ENCODE measurements at places on chromosomes 3 and 15.

GRCh38 chr3:59251869-59252268 is 202.0 kb upstream of the CFAP20DC start:
- no peak for DNase-seq

DNA sequence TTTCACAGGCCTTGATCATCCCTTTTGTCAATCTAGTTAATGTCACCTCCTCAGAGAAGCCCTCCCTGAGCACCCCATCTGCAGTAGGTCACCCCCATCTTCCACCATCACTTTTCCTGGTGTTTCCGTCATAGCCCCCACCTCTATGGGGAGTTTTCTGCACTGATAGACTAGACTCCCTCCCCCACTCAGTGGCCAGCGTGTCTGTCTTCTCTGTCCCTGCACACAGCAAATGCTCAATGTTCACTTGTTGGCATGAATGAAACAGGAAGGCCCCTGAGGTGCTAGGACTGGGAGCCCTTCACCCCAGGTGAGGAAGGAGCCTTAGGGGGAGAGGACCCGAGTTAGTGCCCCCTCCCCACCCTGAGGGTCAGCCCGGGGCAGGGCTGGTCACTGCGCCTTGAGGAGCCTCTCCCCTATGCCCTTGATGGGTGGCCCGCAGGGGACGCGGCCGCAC is 15.8 kb upstream of the FANCD2 start:
- DNase-seq = no peak

DNA sequence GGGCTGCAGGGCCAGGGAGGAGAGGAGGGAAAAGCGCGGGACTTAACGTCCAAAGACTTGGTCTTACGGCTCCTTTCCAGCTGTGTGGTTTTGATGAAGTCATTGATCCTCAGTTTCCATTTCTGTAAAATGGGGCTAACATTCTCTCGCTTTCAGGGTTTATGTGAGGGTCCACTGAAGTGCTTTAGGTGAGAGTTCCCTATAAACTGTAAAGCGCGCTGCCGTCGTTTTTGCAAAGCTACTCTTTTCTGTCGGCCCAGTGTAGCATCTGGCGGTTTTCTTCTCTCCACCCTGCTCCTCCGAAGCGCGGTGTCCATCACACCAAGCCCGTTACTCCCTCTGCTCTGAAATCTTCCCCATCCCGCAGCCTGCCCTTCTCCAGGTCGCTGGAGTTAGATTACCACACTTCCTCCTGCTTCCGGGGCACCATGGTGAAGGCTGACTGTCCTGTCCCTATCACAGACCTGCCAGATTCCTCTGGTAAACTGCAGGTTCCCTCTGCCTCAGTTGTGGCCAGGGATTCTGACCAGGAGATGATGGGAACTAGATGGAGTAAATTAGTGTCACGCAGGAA is 702 bp upstream of the DNAJC17 start:
- DNase-seq = no peak

- no peak for DNase-seq
Measured at GRCh38 chr15:73959012-73959581, 32.8 kb downstream of the LOXL1 start.

DNA sequence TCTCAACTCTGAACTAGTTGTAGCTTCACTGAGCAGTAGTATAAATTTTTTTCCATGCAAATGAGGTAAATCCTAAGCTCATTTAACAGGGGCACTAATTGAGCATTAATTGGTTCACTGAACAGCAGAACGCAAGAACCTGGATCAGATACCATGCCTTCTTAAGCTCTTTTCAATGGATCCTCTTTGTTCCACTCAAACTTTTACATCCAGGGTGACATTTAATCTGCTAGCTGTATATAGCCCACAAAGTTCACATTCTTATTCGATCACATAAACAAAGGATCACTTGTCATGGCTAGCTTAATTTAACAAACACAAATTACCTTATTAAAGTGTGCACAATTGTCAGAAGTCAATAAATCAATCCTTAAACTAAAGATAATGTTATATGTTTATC is 281.6 kb downstream of the CNTN6 start:
- no peak for DNase-seq

DNA sequence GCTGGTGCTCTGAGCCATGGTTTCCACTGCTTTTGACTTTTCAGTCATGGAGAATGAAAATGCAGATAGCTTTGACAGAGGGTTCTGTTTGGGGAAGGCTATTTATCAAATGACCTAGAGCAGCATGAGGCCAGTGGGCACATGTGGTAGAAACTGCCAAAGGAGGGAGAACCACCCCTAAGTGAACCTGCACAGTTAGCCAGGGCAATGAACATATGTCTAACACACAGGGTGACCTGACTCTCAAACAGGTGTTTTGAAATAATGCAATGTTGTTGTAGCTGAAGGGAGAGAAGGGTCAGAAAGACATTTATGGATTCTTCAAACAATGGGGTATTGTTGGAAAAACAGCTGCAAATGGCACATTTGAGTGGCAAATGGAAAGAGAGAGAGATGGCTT is 174.4 kb upstream of the FAM3D start:
- DNase-seq = no peak

- DNase-seq = no peak
Measured at GRCh38 chr3:136192831-136193230, 3.3 kb downstream of the MSL2 start.

DNA sequence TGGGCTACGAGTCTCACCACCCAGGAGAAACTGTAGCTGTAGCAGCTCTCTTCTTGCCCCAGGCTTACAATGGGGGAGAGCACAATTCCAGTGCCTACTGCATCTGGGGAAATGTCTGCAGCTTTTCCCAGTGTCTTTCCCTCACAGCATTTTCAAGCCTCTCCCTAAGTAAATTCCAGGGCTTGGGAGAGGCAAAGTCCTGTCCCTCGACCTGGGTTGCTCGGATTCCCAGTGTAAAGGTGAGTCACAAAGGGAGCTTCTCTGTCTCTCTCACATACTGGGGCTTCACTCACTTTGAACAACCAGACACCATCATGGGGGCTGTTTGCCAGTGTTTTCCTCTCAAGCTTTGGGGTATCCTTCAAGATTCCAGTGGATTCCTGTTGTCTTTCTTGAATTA is 689.4 kb upstream of the NAALADL2 start:
- no peak for DNase-seq

DNA sequence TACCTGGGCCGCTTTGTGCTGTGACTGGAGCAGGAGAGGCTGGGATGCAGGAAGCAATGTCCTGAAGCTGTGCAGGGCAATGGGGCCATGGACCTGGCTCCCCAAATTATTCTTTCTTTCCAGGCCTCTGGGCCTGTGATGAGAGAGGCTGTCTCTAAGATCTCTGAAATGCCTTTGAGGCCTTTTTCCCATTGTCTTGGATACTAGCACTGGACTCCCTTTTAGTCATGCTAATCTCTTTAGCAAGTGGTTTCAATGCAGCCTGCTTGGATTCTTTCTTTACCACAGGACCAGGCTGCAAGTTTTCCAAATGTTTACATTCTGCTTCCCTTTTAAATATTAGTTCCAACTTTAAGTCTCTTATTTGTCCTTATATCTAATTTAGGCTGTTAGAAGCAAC is 64.8 kb upstream of the SGO1 start:
- DNase-seq = no peak

GRCh38 chr3:14323401-14324223 is 78.8 kb upstream of the SLC6A6 start:
- DNase-seq = no peak

DNA sequence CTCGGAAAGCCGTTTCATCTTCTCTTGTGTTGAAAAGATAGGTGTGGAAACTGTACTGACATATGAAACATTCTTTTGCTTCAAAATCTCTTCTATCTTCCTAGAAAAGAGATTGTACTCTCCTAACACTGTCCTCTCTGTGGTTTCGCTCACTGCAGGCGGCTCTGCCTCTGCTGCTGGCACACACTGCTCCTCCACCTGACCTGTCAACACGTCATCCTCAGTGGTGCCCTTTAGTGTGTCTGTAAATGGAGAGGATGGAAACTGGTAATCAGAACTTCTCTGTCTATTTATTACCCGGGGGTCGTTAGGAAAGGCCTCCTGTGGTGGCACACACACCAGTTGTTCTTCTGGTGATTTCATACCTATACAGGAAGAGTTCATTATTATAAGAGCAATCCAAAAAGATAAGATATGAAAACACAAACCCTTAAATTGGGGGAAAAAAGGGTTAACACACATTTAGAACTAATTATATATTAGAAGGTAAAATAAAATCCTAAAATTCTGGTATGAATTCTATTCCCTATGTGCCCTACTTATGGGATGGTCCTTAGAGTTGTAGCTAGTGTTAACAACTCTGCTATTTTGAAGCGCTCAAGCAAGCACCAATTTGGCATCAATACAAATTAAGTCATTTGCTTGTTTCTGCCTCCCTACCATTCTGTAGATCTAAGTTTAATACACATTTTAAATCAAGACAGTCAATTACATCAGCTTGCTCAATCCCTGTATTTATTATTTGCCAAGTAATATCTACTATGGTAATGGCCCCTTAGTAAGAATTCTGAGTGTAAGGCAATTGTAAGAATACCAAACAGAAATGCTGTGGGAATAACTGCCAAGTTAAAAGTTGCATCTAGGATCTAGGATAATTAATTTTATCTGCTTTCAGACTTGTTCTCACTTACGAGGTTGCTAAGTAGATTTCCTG is 49.2 kb downstream of the TASOR start:
- DNase-seq = no peak

DNA sequence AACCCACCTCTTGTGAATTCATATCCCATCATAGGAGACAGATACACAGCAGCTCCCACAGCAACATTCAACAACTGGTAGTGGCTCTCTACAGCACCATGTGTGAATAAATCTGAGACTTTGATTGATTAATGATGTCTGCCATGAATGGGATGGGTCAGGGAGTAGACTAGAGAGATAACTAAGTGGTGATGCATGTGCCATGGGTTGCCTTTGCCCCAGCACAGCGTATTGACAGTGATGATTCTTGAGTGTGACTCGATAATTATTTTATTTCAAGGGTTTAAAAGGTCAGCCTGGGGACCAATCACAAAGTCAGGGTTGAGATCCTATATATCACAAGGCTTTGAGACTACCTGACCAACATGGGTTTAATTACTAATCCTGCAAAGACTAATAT is 295.9 kb downstream of the PTPRG start:
- DNase-seq = no peak

DNA sequence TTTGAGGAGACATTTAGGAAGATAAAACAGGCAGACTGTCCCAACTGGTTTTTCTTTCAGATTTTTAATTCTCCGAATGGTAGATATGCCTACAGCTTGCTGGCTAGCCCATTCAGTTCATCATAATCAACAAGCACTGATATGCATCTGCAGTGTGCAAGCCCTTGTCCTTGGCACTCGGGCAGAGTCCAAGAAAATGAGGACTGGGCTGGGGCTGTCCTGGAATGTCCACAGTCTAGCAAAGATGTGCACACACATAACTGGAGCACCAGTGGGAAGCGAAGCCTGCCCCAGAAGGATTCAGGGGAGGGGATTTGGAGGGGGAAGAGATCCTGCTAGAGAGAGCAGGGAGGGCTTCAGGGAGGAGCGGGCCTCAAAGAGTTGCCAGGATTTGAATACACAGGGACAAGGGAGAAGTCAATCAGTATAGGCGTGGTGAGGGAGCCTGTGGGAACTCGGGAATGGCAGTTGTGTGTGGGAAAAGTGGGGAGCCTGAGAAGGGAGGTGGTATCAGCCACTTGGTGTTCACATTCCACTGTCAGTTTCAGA is 8.7 kb downstream of the FAH start:
- no peak for DNase-seq

DNA sequence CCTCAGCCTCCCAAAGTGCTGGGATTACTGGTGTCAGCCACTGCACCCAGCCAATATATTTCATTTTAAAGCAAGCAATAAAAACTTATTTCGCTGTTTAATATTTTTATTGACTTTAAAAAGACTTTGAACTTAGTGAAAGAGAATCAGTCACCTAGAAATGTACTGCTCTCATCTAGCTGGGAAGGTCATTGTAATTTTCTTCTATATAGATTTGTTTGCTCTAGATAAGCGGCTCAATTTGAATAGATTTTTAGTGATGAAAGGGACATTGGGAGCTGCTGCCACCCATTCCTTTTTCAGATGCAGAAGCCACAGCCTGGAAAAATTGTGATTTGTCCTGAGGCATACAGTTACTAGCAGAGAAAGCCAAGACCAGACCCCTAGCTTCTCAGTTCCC is 40.1 kb downstream of the CAPN7 start:
- DNase-seq = no peak

DNA sequence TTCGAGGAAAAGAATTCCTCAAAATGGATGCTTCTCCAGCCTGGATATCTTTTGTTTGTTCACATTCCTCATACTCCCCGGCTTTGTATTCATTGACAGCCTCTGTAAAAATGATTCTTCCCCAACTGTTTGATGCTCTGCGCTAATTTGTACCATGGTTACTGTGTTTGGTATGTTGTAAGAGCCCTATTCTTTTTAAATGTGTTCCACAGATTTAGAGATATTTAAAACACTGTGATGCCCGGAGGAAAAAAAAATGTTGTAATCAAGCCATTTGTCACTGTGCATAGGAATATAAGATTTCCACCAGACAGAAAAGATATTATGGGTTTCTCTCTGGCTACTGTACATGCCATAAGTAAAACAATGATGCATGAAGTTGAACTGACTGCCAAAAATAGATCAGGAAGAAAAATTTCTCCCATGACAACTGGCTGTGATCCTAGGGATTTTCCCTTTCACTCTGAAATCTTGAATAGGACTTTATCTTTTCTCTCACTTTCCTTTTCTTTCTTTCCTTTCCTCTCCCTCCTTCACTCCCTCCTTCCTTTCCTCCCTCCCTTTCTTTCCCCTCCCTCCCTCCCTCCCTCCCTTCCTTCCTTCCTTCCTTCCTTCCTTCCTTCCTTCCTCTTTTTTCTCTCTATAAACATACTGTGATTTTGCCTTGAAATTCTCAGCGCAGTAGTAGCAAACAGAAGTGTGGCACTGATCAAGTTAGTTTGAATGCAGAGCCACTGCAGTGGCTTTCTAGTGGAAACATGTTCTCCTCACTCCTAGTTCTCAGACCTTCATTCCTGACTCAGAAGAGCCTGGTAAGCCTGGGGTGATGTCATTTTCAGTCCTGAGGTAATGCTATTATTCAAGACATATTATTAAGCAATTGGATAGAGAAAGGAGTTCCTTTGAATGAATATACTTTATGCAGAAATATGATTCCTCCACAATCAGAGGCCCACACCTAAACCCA is 254.9 kb upstream of the TBL1XR1 start:
- peak; percentile 78 for DNase-seq

DNA sequence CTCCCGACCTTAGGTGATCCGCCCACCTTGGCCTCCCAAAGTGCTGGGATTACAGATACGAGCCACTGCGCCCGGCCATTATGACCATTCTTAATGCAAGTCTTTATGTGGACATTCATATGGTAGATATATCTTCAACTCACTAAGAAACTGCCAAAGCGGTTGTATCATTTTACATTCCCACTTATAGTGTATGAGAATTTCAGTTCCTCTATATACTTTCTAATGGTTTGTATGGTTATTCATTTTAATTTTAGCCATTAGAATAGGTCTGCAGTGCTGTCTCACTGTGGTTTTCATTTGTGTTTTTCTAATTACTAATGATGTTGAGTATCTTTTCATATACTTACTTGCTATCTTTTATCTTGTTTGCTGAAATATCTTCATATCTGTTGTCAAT is 32.5 kb downstream of the TCF12 start:
- DNase-seq = no peak

- DNase-seq = no peak
Measured at GRCh38 chr3:120451806-120452205, 1.0 kb upstream of the FSTL1 start.
